ENCODE measurements at places on chromosomes 6 and 20.

DNA sequence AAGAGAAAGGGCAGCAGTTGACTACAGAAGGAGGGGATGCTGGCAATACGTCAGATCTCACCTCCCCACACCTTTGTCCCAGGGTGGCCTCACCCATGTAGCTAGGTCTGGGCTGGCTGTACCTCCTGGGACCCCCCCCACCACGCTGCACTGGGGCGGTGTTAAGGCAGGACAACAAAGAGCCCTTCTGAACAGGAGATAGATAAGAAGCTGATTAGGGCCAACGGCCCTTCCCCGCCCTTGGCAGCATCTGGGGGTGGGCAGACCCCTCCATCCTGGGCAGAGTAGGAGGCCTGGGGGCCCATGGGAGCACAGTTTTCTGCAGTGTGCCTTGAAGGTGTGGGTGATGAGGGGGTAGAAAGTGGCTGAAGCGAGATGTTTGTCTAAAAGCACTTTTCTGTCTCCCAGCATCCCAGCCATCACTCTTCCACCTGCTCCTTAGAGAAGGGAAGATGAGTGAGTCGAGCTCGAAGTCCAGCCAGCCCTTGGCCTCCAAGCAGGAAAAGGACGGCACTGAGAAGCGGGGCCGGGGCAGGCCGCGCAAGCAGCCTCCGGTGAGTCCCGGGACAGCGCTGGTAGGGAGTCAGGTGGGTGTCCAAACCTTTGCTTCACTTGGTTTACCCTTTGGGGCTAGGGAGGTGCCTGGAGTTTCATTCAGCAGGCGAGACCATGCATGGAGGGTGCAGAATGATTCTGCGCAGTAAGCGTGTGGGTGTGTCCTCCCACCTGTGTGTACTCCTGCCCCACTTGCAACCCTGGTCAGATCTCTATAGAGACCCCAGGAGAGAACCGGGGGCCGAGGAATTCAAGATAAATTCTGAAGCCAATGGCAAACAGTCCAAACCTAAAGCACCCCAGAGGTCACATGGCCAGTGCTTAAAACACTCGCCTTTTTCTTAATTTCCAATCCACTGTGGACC is 3.9 kb downstream of the HMGA1 start:
- no peak for DNase-seq

GRCh38 chr20:44405257-44405656 is 49.8 kb downstream of the HNF4A start:
- no peak for DNase-seq

DNA sequence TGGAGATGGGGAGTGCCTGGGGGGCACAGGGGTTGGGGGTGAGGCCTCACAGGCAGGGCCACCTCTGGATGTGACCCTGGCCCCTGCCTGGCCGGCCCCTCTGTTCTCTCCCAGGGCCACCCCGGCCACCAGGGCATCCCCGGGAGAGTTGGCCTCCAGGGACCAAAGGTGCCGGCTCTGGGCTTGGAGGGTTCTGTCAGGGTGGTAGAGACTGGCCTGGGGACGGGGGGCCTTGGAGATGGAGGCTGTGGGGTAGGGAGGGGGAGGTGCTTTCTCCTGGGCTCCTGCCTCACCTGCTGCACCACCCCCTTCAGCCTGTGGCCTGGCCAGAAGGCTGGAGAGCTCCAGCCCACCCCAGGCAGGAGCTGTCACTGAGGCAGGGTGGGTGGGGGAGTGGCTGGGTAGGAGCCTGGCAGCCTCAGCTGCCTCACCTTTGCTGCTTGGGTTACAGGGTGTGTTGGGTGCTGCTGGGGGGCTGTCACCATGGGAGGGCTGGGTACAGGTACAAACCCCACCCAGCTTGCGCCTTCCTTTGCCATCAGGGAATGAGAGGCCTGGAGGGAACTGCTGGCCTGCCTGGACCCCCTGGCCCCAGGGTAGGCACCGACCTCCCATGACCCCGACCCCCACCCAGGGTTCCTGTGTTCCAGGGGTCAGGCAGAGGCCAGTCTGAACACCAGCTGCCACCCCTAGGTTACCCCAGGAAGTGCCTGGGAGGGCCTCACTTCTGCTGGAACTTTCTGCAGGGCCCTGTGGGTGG is 32.7 kb downstream of the COL20A1 start:
- DNase-seq, result no peak

GRCh38 chr6:53646606-53647005 is 18.9 kb downstream of the KLHL31 start:
- no peak for DNase-seq

DNA sequence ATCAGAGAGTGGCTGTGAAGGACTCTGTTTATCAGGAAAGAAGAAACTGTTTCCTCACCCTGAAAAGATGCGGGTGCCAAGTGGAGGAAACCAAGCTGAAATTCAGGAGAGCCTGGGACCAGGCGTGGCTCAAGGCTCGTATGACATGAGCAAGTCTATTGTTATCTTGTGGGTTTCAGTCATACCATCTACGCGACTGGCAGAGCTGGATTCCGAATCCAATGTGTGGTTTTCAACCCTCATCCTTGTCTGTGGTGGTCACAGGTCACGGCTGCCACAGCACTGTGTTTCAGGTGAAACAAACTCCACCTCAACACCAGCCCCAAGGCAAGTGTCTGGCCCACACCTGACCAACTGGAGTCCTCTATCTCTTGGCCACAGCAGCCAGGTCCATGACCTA is 9.1 kb downstream of the MC3R start:
- DNase-seq, result no peak

DNA sequence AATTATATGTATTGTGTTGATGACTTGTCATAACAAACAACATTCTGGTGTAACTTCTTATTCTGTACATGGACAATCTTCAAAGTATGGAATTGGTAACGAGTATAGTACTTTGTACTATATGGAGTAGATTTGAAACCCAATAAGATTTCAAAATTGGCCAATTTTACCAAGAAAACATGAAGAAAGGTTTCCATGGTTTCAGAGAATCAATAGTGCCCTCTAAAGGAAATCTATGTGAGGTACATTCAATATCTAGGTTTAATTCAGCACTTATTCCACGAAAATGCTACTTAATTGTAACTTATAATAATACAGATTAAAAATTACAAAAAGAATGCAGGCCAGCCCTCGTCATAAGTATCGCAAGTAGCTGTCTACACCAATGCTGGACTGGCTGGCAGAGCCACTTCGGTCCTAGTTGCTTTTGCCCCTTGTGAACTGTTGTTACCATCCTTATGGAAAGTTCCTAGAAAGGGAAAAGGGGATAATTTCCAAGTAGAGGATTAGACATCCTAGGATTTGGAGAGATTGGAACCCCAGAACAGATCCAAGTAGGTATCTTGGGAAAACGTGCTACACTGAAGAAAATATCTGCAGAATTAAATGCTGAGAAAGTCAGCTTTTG is 70.9 kb downstream of the LCA5 start:
- no peak for DNase-seq
